Inflammatory macrophage treated with lipopolysaccharide for 1 hour (primary cell): ENCODE measurements at places on chromosomes 6 and 20.

DNA sequence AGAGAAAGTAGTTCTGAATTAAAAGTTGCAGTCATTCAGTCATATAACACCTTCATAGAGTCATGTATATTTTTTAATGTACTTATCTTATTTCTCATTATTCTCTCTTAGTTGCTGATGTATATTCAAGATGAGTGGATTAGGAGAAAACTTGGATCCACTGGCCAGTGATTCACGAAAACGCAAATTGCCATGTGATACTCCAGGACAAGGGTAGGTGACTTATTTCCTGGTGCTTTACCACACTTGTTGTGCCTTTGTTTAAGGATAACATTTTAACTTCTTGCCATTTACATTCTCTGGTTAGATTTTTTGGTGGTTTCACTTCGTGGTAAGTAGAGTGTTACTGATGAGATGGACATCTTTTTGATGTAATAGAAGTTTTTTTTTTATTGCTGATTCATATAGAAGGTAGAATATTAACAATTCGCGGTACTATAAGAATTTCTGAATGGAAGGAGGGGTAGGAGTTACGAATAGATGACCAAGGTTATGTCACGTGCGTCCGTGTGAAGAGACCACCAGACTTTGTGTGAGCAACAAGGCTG, 120.5 kb downstream of the NCOA3 start:
- DNase-seq = no peak

GRCh38 chr20:44091026-44091425, 96.0 kb downstream of the JPH2 start:
- DNase-seq = no peak

GRCh38 chr20:341682-342081, 5.2 kb upstream of the NRSN2 start:
- peak; percentile 59 for DNase-seq

- DNase-seq = no peak
These were observed 360.4 kb downstream of the ZFAND3 start for GRCh38 chr6:38179794-38180430.

- DNase-seq = no peak
These were observed 210.4 kb downstream of the KCNQ5 start for GRCh38 chr6:72832271-72832670.

- DNase-seq = no peak
These were observed 16.5 kb upstream of the LIN28B start for GRCh38 chr6:104940238-104940892.

- no peak for DNase-seq
These were observed 39.6 kb upstream of the CSE1L start for GRCh38 chr20:49006446-49006980.

GRCh38 chr20:15927893-15928650, 645.2 kb downstream of the KIF16B start:
- DNase-seq = no peak

- DNase-seq = no peak
These were observed 91.9 kb upstream of the TMEM30A start for GRCh38 chr6:75376347-75377024.

GRCh38 chr6:51936531-51937290, 150.7 kb downstream of the PKHD1 start:
- no peak for DNase-seq

DNA sequence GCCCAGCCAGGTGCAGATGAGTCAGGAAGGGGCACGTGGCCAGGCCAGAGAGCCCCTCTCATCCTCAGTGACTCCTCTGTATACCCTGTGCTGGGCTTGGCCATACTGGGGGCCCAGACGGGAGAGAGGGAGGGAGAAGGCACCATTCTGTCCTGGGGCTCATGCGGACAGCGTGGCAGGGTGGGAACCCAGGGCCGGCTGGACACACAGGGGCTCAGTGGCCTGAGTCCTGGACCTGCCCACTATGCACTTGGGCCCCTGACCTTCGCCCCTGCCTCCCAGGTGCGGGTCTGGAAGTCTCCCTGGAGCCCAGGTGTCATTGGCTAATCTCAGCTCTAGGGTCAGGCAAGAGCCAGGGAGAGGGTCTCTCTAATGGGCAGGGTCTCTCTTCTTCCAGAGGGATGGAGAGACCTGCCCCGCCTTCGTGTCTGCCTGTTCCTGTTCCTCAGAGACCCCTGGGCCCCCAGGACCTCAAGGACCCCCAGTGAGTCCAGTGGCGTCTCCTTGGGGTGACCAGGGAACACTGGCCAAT, 27.7 kb downstream of the COL20A1 start:
- DNase-seq = no peak

- DNase-seq = no peak
These were observed 20.7 kb downstream of the SYNJ2 start for GRCh38 chr6:158002249-158002950.
